Naive thymus-derived CD4-positive, alpha-beta T cell (primary cell): ENCODE measurements at places on chromosomes 7 and 10. TPM values are rescaled to one million over a fixed set of nuclear protein-coding genes. Genes with fewer than 3 reads are reported as not detected.

- no peak for DNase-seq
- H3K4me3 ChIP-seq = no peak overlapping the region
- no peaks in the 10 kb centered on the region for H3K36me3 ChIP-seq
- no peak overlapping the region for H3K27ac ChIP-seq
- H3K27me3 ChIP-seq = no peaks in the 10 kb centered on the region
Measured at GRCh38 chr7:21374134-21374533, 53.7 kb upstream of the SP4 start.

- H3K36me3 ChIP-seq = no peaks in the 10 kb centered on the region
- DNase-seq = no peak
- no peak overlapping the region for H3K4me3 ChIP-seq
- H3K27ac ChIP-seq = no peak overlapping the region
- no peaks in the 10 kb centered on the region for H3K4me1 ChIP-seq
Measured at GRCh38 chr10:121527690-121528089, 70.6 kb downstream of the FGFR2 start.

EZH2 gene
- 18.9 TPM for total RNA-seq

TMEM178B gene
- 0.05 TPM for total RNA-seq

SRI gene
- total RNA-seq = 124 and 131 TPM in 2 replicates

SYT15 gene
- 1.4 TPM for total RNA-seq

DNA sequence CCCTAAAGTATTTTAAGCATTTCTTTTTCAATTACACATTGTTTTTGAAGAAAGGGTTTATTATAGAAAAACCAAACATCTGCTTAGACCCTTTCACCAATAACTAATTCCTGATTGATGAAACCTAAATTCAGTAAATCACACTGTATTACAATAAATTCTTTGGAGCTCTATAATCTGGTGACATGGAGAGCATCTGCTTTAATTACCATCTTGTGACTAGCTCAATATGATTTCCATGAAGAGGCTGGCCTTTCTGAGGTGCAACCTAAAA is 9.7 kb downstream of the HYCC1 start:
- no peak overlapping the region for H3K4me3 ChIP-seq
- DNase-seq = no peak
- H3K4me1 ChIP-seq = no peaks in the 10 kb centered on the region
- H3K36me3 ChIP-seq = no peaks in the 10 kb centered on the region
- H3K27me3 ChIP-seq = no peaks in the 10 kb centered on the region
- no peak overlapping the region for H3K27ac ChIP-seq

- H3K27me3 ChIP-seq = no peaks in the 10 kb centered on the region
- no peak overlapping the region for H3K4me3 ChIP-seq
- H3K4me1 ChIP-seq = no peaks in the 10 kb centered on the region
- DNase-seq = no peak
- H3K27ac ChIP-seq = no peak overlapping the region
Measured at GRCh38 chr7:153902862-153903261, 149.3 kb upstream of the DPP6 start.

GRCh38 chr7:2886900-2887299 is 42.8 kb upstream of the GNA12 start:
- H3K4me3 ChIP-seq = no peak overlapping the region
- no peaks in the 10 kb centered on the region for H3K27me3 ChIP-seq
- no peaks in the 10 kb centered on the region for H3K4me1 ChIP-seq
- no peak overlapping the region for H3K27ac ChIP-seq
- no peaks in the 10 kb centered on the region for H3K36me3 ChIP-seq
